ENCODE measurements at places on chromosomes 3 and 15.

DNA sequence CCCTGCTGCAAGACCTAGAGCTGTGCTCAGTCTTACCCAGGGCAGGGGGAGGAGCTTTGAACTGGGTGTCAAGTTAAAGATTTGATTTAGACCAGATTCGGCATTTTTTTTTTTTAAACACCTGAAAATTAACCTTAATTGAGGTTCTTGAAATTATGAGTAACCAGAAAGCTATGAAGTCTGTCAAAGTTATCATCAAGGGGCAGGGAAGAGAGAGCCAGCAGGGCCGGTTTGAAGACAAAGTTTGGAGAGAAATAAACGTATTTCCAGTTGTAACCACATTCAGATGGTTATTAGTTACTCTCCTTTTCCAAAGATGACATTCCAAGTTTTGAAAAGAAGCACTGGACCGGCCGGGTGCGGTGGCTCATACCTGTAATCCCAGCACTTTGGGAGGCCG lies 12.0 kb downstream of the TMEM266 start:
- DNase-seq: no peak

DNA sequence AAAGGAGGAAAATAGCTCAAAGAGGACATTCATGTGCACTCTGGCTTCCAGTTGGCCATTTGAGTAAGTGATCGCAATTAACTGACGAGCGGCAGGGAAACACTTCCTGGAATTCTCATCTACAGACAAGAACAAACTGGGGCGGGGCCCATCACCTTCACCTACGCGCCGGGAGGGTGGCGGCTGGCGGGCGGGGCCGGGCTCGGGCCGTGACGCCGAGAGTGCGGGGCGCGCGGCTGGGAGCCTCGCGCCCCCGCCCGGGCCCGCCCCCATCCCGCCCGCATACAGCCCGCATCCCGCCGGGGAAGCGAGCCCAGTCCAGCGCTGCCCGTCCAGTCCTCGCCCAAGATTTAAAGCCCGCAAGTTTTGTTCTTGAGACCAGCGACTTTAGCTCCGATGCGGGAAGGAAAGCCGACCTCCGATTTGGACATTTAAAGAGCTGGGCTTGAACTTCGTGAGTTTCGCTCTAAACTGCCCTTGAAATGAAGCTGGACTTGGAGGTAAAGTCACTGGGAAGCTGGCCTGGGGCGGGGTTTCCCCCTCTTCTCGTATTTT lies at the start of gene B3GNT5:
Gene B3GNT5 (plus strand): TSS at position 281 of the 555 bp plus-strand sequence. CDS start 16,546 bp downstream, outside the sequence.
- peak; percentile 61 for DNase-seq

DNA sequence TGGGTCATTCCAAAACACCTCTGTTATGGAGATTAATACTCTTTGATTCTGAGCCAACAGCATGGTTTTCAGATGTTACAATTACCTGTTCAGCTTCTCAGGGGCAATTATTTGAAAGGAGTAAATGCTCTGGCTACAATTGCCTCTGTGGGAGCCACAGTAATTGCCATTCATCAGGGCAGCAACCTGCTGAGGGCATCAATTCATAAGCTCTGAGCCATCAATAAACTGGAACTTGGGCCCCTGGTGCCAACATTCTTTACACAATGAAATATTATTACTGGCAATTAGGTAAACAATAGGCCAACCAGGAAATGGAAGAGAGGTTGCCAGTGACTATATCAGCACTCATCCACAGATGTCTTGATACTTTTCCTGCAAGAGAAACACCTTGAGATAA lies 660.8 kb downstream of the MECOM start:
- no peak for DNase-seq

DNA sequence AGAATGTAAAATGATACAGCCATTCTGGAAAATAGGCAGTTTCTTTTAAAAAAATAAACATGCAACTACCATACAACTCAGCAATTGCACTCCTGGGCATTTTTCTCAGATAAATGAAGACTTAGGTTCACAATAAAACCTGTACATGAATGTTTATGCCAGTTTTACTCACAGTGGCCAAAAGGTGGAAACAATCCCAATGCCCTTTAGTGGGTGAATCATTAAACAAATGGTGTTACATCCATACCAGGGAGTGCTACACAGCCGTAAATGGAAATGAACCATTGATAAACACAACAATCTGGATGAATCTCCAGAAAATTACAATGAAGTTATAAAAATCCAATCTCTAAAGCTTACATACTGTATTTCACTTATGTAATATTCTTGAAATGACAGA lies 140.3 kb downstream of the ADAMTSL3 start:
- DNase-seq: no peak

DNA sequence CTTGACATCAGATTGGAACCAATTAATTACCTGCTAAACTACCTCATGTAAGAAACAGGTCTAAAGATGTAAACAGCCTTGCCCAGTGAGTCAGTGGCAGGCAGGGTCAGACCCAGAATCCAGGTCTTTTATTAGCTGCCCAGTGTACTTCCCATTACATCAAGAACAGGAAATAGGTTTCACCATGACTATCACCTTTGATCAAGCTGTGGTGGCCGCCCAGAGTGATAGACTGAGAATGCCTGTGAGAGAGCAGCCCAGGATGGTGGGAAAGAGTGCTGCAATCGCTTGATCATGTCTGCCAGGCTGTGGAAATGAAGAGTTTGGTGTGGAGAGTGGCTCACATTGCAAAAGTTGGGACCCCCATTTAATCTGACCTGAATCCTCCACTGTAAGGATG lies 61.3 kb upstream of the PIAS1 start:
- DNase-seq: no peak

- peak; percentile 73 for DNase-seq
Observed at GRCh38 chr3:98962951-98963350, 61.5 kb upstream of the DCBLD2 start.

DNA sequence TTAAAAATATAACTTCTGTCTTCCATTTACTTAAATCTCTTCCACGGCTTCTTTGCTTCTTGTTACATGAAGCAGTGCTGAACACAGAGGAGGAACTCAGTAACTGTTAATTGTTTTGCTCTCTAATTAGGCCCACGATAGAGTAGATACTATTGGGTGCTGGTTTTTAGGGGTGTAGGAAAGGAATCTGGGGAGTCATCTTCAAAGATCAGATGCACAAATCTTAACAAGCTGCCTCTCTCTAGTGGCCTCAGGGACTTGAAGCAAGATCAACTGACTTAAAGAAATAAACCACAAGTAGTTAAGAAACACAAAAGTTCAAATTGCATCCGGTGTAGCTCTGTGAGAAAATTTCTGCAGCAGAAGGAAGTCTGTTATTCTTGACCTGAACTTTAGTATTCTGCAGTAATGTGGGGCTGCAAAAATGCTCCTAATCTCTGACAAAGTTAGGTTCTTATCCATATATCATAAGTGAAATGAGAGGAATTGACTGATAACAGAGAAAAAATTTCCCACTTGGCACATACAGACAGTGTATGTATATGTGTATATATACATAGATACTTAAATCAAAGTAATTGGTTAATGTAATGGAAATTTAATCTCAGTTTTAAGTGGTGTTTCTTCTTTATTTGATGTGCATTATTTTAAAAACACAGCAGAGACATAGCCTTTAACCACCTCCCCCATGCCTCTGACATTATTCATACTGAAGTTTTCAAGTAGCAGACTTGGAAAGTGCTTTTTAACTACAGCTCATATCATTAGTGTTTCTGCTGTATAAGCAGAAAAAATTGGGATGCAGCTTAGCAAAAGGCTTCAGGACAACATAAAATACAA lies 51.8 kb downstream of the CHST2 start:
- peak; percentile 68 for DNase-seq

GRCh38 chr3:13530241-13531009 lies 18.5 kb upstream of the FBLN2 start:
- DNase-seq: no peak

DNA sequence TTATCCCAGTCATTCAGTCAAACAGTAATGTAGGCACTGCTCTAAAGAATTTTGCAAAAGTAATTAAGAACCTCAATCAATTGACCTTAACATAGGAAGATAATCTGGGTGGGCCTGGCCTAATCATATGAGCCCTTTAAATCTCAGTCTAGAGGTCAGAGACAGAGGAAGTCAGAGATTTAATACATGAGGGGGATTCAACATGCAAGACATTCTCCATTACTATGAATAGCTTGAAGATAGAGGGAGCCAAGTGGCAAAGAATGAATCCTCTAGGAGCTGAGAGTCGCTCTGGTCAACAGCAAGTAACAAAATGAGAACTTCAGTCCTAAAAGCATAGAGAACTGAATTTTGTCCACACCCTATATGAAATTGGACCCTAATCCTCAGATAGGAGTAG lies 39.0 kb upstream of the MBNL1 start:
- DNase-seq: no peak

- DNase-seq: no peak
Observed at GRCh38 chr15:51288143-51289065, 50.0 kb downstream of the CYP19A1 start.
